ENCODE measurements at places on chromosomes 4 and X.

DNA sequence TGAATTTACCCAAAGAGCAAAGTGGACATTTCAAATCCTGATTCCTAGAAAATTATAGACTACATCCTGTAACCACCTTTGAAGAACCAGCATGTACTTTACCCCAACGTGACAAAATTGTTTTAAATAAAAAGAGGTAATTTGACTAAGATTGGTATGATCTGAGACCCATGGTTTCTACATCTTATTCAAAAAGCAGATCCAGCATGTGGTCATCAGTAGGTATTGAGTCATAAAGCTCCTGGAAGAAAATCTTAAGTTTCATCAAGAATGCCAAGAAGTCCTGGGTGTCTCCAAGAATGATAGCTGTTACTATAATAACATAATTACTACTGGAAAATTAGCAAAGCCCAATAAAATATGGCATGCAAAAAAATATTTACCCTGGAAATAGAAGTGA, 61.8 kb downstream of the NFKB1 start:
- peak; percentile 75 for DNase-seq

DNA sequence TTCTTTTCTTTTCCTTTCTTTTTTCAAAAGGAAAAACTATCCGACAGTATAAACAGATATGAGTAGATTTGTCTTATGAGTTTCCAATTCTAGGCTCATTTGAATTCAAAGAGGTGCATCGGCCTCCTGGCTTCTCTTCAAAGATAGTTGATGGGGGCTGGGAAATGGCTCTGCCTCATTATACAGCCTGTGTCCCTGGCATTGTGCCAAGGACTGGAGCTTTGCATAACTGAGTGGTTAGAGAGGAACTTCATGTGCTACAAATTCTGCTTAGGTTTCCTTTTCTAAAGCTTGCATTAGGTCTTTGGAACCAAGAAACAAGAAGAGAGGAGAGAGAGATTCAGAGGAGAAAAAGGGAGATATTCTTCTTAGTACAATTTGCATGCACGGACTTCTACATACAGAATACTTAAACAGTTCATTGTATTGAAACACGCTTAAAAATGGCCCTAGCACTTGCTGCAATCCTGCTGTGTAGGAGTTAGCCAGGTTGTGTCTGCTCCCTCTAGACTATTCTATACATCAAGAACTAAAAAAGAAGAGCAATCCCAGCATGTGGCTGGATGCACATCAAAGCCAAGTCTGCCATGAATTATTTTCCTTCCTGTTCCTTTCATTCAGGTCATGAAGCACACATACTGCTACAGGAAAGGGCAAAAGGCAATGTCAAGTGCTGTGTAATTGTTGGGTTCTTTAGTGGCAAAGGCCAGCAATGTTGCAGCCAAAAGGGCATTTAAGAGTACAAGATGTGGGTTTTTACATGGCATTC, 70.9 kb downstream of the INTS12 start:
- DNase-seq, result peak; percentile 51

DNA sequence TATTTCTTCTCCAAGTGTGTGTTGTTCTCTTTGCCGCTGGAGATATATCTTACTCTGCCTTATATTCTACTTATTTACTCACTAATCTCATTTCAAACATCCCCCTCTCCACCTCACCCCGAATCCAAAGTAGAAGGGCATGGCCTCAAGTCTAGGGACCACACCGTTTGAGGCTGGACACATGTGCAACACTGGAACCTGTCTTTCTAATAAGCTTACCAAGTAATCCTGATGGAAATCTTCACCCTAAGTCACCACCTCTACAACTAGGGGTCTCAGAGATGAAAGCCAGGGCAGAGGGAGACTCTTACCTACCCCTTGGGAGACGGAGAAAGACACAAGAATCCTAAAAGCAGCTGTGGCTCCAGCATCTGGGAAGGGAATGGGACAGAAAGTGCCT, 6.0 kb downstream of the PROM1 start:
- no peak for DNase-seq

- DNase-seq, result no peak
These were observed 512.5 kb upstream of the SLIT2 start for GRCh38 chr4:19739101-19739651.

DNA sequence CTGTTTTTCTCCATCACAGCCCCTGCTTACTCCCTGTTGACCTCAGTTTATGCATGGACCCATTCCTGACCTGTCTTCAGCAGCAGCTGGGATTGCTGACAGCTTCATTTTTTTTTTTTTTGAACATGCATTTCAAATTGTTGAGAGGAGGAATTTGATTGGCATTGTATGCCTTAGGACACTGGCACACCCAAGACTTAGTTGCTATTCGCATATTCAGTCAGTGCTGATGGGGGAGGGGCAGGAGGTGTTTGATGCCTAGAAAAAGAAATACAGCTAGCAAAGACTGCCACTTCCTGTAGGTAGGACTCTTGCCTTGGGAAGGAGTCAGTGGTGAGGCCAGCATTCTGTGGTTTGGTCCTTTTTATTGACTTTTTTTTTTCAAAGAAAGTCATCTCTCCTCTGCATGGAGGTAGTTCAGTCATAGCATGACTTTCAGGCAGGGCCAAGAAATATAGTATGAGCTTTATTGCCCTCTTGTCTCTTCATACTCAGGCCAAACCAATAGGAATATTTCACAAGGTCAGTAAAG, 33.6 kb upstream of the XK start:
- DNase-seq, result no peak

DNA sequence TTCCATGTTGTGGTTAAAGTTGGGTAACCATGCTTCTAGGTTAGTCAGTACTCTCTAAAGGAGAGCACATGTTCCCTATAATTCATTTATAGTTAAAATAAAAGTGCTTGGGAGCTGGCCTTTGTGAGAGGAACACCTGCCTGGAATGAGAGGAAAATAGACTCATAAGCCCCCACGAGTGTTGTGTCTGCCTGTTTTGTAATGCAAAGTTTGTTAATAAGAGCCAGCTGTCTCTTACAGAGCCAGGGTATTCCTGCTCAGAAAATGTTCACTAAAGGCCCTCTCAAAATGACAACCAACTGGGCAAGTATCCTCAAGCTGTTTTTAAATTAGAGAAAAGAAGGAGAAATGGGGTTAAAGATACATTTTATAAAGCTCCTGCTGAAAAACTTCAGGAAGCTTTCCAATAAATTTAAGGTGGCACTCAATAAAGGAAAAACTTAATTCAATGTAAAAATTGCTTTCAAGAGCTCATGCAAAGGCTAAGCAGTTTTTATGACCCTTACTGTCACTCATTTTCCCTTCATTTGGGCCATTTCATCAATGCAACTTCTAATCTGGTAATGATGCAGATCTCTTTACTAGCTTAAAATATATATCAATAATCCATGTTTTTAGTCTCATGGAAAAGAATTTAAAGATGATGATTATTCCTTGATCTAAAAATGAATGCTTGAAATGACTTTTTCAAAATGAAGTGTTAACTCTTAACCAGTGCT, 793.6 kb downstream of the STPG2 start:
- no peak for DNase-seq

- DNase-seq, result no peak
These were observed 17.5 kb upstream of the GPM6B start for GRCh38 chrX:13834355-13834754.

GRCh38 chr4:182367153-182367552, 124.0 kb downstream of the TENM3 start:
- DNase-seq, result no peak

GRCh38 chrX:75642811-75643361, 120.0 kb upstream of the ZDHHC15 start:
- DNase-seq, result no peak

DNA sequence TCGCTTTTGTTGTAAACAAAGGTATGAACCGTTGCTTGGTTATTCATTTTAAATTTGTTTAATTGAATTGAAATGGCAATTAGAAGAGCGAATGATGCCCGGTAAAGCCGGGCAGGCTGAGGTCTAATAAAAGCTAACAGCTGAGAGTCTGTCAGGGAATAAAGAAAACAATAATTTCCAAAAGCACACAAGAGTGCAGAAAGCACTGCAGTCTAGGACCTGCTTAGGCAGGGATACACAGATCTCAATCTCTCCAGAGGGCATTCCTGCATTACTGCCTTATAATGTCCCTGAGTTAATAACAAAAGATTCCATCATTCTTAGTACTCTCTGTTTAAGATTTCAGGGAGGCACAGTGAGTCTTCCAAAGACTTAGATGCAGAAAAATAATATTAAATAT, 27.6 kb upstream of the EMCN start:
- DNase-seq, result no peak

DNA sequence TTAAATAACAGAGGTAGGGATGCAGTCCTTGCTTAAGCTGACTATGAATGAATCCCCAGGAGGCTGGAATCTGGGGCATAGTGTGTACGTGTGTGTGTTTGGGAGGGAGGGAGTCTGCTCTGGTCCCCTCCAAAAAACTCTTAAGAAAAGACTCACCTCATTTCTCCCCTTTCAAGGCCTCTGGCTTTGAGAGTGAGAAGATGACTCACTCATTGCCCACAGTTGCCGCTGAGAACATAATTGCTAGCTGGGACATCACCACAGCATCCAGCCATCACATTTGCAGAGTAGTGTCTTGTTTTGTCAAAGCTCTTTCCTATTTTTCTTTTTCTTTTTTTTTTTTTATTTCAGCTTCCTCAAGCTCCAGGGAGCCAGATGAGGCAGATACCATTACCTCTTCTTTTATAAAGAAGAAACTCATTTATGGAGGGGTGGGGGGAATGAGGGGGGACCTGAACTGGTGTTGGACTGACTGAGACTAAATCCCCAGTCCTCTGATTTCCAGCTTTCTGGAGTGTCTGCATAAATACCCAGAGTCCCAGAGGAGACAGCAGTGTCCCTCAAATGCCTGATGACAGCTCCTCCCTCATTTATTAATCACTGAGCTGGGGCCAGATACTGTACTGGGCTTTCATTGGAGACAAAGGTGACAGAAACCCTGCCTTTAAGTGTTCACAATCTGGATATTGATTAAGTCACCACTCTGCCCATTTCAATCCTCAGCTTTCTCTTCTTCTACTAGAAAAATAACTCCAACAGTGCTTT, 61.9 kb upstream of the LAS1L start:
- peak; percentile 65 for DNase-seq

DNA sequence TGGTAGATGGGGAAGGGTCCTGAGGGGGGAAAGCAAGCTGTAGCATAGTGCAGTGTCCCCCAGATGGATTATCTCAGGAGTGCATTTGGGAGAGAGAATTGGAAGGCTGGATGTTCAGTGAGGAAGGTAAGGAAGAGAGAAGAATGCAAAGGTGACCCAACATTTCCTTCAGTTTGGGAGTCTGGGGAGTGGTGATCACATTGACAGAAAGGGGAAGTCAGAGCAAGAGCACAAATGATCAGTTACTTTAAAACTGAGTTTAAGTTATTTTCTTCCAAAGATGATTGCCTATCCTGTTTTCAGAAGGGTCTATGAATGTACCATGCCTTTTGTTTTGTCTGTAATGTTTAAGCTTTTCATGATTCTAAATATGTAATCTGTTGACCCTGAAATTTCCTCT, 47.6 kb downstream of the ARHGAP10 start:
- peak; percentile 45 for DNase-seq

DNA sequence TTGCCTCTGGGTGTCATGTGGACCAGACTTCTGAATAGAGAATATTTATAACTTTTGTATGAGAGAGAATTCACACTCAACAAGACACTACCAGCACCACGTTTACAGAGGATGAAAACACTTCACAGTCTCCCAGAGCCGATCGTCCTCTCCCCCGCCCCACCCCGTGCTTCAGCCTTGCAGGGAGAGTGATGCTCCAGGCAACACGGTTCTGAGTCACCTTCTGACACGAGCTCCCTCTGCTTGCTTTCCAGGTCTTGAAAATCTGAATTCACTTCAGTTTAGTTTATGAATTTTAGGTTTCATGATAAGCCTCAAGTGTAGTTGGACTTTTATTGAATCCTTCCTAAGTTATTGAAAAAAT, 59.8 kb downstream of the CPLX1 start:
- no peak for DNase-seq

- DNase-seq, result peak; percentile 19
These were observed 57.3 kb downstream of the HPGD start for GRCh38 chr4:174464949-174465348.

GRCh38 chr4:64857815-64858214, 448.6 kb upstream of the TECRL start:
- DNase-seq, result no peak

- no peak for DNase-seq
These were observed 416.5 kb upstream of the SMIM31 start for GRCh38 chr4:164337219-164337944.

GRCh38 chr4:110091434-110092140, 106.8 kb downstream of the ELOVL6 start:
- no peak for DNase-seq

DNA sequence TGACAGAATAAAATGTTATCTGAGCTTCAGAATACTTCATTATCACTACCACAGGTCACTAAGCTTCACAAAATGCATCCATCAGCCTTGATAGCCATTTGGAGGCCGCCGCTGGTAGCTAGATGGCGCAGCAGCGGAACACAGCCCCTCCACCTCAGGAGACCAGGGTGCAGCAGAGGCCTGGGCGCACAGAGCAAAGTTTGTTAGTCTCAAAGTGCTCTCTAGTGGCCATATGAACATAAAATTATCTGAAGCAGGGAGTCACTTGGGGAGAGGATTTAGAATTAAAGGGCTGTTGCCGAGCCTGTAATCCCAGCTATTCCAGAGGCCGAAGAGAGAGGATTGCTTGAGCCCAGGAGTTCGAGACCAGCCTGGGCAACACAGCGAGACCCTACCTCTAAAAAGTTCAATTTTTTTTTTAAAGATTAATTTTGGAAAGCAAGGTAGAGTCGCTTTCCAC, 8.1 kb upstream of the DCTD start:
- DNase-seq, result peak; percentile 74

GRCh38 chrX:103356130-103356798, at the start of gene TCEAL9:
Gene TCEAL9, plus strand, starts transcription at chrX:103356506. Its CDS starts 1,179 bp downstream, at chrX:103357685.
- DNase-seq, result peak; percentile 29

- DNase-seq, result no peak
These were observed 25.2 kb upstream of the SLC25A6 start for GRCh38 chrX:1416965-1417760.

- peak; percentile 47 for DNase-seq
These were observed 28.7 kb downstream of the MAPK10 start for GRCh38 chr4:86330961-86331742.

GRCh38 chr4:128550060-128550459, 259.4 kb upstream of the JADE1 start:
- DNase-seq, result no peak

- DNase-seq, result peak; percentile 25
These were observed 159.2 kb upstream of the NDST4 start for GRCh38 chr4:115272594-115272993.

- no peak for DNase-seq
These were observed 577.2 kb upstream of the AADAT start for GRCh38 chr4:170666909-170667308.

All from inflammatory macrophage treated with lipopolysaccharide for 4 hours (primary cell).